Stimulated activated CD8-positive, alpha-beta memory T cell treated with anti-CD3 and anti-CD28 coated beads, Interleukin-7, amount 100 ng/mL, for 4 hours (primary cell): ENCODE measurements at places on chromosomes 4 and X.

GRCh38 chr4:19478791-19479190 is 772.9 kb upstream of the SLIT2 start:
- DNase-seq = no peak

GRCh38 chr4:90766837-90767236 is 639.6 kb downstream of the CCSER1 start:
- no peak for DNase-seq

DNA sequence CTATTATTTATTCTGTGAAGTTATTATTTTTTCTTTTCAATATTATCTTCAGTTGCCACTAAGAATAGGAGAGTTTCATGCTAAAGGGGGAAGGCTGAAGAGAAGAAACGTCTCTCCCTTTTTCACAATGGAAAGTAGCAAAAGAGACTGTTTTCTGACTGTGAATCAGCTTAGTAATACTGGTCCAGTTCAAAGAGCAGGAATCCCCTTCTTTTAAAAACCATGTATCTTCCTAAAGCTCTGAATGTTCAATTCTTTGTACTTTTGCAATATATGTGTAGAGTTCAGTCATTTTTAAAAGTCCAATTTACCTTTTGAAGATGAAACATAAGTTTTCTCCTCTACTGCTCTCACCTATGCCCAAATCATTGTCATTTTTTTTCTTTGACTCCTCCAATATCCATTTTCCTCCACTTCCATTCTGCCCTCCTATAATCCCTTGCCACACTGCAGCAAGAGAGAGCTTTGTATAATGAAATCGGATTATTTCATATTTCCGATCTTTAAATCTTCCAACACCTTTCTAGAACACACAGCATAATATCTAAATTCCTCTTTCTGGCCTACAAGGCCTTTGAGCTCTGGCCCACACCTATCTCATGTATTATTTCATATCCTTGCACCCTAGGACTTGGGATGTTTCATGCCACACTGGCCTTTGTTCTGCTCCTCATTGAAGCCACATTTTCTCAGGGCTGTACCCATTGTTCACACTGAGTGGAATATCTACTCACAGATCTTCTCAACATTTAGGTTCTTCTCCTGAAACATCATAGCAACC is 195.3 kb downstream of the CAMK2D start:
- no peak for DNase-seq

GRCh38 chr4:15020502-15021286 is 18.4 kb downstream of the CPEB2 start:
- DNase-seq = no peak

- no peak for DNase-seq
Measured at GRCh38 chrX:145609951-145610511, 207.6 kb upstream of the SLITRK2 start.

- no peak for DNase-seq
Measured at GRCh38 chr4:868421-868820, 42.5 kb upstream of the CPLX1 start.

- DNase-seq = peak; percentile 2
Measured at GRCh38 chr4:39637586-39638353, 895 bp downstream of the SMIM14 start.

GRCh38 chrX:120797188-120797851 is 78.3 kb downstream of the CT47B1 start:
- DNase-seq = no peak
